ENCODE measurements at places on chromosomes 1 and 21.
A peak's percentile ranks its signal among the peaks of the same experiment; 100 is the strongest.

DNA sequence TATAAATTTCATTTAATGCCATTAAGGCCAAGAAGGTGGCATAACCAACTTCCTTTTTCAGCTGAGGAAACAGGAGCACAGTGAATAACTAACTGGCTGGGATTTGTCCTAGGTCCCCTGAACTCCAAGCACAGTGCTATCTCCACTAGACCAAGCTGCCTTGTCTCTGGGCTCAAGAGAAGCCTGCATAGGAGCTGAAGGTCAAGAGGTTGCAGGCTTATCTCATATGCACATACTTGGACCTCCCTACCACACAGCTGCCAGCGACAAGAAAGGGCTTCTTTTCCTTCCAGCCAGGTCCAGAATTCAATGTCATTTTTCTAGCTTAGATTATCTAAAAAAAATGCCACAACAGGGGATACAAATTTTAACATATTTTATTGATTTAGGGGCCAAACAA, 27.1 kb downstream of the AK2 start:
- DNase-seq, result no peak

GRCh38 chr21:36643374-36644250, 55.3 kb upstream of the SIM2 start:
- DNase-seq, result no peak

DNA sequence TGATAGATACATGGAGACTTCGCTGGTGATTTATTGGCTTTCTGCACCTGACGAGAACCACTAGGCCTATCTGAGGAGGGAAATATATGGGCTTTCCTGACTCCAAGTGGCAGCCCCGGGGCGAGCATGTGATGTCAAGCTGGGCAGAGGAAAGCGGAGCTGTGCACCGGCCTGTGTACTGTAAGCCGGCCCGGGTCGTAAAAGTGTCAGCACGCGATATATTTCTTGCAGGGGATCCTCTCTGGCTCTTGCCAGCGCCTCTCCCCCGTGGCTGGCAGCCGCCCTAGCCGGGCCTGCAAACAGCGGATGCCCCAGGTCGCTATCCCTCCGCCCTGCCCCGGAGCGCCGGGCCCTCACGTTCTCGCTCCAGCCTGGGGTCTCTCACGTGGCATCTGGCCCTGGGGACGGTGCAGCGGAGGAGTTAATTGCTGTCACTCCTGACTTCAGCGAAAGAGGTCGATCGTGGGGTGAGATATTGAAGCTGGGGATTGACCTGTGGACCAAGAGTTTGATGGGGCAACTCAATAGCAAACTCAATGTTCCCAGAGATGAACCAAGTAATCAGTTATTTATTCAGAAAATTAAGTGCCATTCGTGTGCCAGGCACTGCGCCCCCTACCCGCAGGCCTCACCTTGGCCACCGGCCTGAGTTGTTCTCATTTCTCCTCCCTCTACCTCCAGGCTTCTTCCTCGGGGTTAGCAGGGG, 41.0 kb upstream of the HAO2 start:
- DNase-seq, result no peak

DNA sequence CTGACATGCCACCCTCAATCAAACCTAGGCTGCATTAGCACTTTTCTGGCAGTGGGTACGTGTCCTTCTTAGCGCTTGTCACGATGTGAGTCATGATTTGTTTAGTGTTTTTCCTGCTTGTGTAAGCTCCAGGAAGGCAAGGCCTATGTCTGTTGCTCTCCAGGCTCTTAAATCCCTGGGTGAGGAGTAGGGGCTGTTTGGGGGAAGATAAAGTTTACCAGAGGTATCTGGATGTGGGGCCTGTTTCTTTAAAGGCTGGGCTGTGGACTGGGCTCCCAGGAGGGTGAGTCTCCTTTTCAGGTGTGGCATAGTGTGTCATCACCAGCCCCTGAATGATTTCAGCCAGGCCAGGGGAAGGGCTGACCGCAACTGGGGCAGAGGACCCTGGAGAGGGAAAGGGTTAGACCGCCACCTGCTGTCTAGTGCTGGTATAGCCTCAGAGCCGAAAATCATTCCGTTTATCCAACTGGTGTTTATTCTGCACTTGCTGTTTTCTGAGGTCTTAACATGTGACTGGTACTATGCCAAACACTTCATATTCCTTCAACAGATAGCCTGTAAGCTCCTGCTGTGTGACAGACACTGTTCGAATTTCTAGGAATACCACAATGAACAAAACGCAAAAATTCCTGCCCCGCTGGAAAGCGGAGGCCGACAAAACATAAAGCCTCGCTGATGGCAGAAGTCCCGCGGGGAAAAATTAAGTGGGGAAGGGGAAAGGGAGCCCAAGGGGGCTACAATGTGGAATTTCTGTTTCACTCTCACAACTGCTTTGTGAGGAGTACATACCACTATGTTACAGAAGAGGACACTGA, 9.7 kb downstream of the SERINC2 start:
- DNase-seq, result peak; percentile 48

DNA sequence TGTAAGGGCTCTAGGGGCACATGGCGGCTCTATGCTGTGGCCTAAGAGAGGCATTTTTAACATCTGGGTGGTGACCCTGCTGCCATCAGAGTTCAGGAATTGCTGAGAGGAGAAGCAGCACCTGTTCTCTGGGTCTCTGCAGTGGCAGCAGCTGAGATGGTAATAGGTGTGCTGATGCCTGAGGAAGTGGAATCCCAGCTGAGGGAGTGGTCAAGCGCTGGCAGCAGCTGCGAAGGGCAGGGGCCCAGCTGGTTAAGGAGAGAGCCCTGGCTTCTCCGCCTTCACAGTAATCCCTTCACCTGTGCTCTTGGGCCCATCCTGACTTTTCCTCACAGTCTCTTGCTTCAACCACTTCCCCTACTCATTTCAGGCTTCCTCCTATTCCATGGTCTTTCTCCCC, 39.8 kb downstream of the GJA5 start:
- no peak for DNase-seq

DNA sequence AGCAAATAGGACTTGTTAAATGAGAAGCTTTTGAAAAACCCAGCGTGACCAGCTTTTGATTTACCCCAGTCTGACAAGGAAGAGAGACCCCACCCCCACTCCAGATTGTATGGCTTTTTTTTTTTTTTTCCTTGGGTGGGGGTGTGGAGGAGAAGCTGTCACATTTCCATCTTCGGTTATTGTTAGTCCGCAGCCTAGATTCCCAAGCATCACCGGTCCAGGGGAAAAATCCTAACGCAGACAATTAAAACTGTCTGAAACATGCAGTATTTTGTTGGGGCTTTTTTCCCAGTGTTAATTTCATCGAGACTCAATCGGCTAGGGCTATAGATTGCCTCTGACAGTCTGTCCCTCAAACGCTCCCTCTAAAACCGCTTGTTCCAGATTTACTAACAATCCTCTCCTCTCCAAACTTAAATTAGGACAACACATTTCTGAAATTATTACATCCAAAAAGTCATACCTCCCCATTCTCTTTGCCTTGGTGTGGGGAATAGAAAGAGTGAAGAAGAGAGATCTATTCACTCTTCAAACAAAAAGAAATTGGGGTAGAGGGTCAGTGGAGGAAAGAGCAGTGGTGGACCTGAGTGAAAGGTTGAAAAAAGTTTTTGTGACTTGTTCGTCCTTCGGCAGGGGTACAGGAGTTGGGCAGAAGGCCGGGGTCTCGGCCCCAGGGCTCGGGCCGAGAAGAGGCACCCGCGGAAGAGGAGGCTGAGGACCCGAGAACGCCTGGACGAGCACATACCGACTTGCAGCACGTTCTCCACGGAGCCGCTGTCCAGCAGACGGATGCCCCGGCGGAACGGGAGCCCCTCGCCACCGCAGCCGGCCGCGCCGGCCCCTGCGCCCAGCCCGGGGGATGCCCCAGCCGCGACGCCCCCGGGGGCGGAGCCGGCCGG, 1.1 kb downstream of the ZSWIM5 start:
- DNase-seq, result peak; percentile 24

GRCh38 chr1:31861346-31861745, 45.5 kb upstream of the SPOCD1 start:
- DNase-seq, result no peak

- DNase-seq, result no peak
These were observed 46.8 kb downstream of the ADAMTS5 start for GRCh38 chr21:26920055-26920454.

DNA sequence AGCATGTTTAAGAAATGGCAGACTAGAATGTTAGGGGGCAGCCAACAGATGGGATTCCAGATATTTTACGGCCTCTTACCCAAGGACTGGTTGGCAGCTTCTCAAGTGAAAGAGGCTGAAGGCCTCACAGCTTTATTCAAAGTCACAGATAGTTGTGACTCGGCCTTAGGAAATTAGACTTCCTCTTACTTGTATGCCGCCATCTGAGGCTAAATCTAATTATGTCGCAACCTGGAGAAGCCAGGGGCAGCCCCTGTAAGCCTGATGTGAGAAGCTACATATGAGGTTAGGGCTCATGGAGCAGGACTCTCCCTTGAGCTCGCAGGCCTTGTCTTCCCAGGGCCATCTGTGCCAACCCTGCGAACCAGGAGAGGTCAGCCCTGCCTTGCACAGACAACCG, 352.5 kb downstream of the HHAT start:
- DNase-seq, result no peak

- DNase-seq, result no peak
These were observed 533.3 kb downstream of the OMA1 start for GRCh38 chr1:58013237-58013636.

- no peak for DNase-seq
These were observed 10.1 kb downstream of the DOP1B start for GRCh38 chr21:36166705-36167104.

- DNase-seq, result no peak
These were observed 304.0 kb downstream of the KIF26B start for GRCh38 chr1:245458761-245459174.

DNA sequence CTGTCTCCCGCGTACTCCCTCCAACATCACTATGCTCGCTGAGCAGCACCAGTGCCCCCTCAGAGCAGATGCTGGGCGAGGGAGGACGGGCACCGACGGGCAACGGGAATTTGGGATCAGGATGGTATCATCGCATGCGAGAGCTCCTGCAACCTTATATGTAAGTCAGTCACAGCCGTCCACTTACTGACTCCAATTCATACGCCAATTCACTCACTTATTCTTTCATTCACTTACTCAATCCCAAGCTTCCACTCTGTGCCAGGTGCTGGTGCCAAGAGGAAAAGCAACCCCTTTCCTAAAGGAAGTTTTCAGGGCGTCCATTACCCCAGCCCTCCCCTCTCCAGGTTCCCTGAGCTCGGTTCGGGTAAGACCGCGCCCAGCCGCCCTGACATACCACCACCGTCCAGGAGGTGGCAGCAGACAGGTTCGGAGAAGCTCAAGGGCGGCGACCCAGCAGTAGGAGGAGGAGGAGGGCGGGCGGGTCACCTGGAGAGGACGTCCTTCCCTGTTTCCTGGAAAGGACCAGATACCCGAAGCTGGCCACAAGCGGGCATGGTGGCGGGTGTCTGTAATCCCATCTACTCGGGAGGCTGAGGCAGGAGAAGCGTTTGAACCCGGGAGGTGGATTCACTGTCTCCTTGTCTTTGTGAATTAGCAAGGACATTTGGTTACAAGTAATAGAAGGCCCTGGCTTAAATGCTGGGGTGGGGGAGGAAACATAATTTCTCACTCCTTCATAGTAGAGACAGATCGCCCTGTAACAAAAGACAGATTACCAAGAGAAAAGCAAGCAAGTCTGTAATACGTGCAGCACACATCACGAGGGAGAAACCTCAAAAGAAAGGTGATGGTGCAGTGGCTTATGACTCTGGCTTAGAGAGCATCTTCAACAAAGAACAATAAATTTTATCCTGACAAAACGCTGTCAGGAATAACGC, 7.6 kb upstream of the IL22RA1 start:
- DNase-seq, result peak; percentile 80
